Thoracic aorta endothelial cell (primary cell): ENCODE measurements at places on chromosomes 5 and 9. TPM values are rescaled to one million over a fixed set of nuclear protein-coding genes. Genes with fewer than 3 reads are reported as not detected.

RASGEF1C gene
- not detected in 2 replicates for total RNA-seq

IFNW1 gene
- total RNA-seq, result not detected in 2 replicates

ZNF883 gene
- total RNA-seq, result 0.07 and 0.53 TPM in 2 replicates

RGS14 gene
- 7.4 and 10.3 TPM in 2 replicates for total RNA-seq

PDGFRB gene
- total RNA-seq, result 0.40 and 1.6 TPM in 2 replicates

SMIM3 gene
- total RNA-seq, result 1.0 and 1.7 TPM in 2 replicates

ZNF484 gene
- total RNA-seq, result 15.0 and 15.9 TPM in 2 replicates

PDE6A gene
- not detected in 2 replicates for total RNA-seq

TERT gene
- under 0.01 TPM in 1 of 2 replicates, not detected in the other for total RNA-seq

VPS13A gene
- 75.1 and 77.5 TPM in 2 replicates for total RNA-seq

TNFSF8 gene
- total RNA-seq, result 0.13 TPM in 1 of 2 replicates, not detected in the other

PLK2 gene
- total RNA-seq, result 356 and 783 TPM in 2 replicates

ANXA1 gene
- total RNA-seq, result 659 and 771 TPM in 2 replicates

MELK gene
- total RNA-seq, result 53.9 and 73.0 TPM in 2 replicates
